ENCODE measurements at places on chromosomes 12 and 14. TPM values are rescaled to one million over a fixed set of nuclear protein-coding genes. Genes with fewer than 3 reads are reported as not detected.

DNA sequence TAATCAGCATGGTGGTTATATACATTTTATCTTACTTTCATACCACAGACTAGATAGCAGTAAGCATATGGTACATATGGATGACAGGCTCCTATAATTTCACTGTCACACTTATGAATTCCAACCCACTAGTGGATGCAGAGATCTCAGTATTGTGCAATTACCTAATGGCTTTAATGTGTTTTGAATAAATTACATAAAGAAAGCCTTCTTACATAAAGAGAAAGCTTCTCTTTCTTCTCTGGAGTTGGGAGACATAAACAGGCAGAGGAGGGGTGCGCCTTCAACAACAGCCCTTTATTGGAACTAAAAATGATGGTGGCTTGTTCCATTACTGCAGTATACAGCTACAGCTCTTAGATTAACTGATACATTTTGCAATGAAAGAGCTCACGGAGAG lies 52.6 kb downstream of the SAV1 start:
- H3K4me3 ChIP-seq = no peak overlapping the region
- DNase-seq = no peak
- H3K27ac ChIP-seq = no peak overlapping the region
- no peaks in the 10 kb centered on the region for H3K36me3 ChIP-seq

GRCh38 chr14:68366656-68367055 lies 426.2 kb downstream of the ZFP36L1 start:
- no peak overlapping the region for H3K4me3 ChIP-seq
- no peaks in the 10 kb centered on the region for H3K27me3 ChIP-seq
- H3K4me1 ChIP-seq = no peaks in the 10 kb centered on the region
- no peak overlapping the region for H3K27ac ChIP-seq
- no peak for DNase-seq
- H3K36me3 ChIP-seq = no peaks in the 10 kb centered on the region

GRCh38 chr14:71372411-71372838 lies 465.2 kb downstream of the PCNX1 start:
- no peaks in the 10 kb centered on the region for H3K36me3 ChIP-seq
- no peak overlapping the region for H3K4me3 ChIP-seq
- no peaks in the 10 kb centered on the region for H3K27me3 ChIP-seq
- no peak for DNase-seq
- H3K4me1 ChIP-seq = no peaks in the 10 kb centered on the region

DNA sequence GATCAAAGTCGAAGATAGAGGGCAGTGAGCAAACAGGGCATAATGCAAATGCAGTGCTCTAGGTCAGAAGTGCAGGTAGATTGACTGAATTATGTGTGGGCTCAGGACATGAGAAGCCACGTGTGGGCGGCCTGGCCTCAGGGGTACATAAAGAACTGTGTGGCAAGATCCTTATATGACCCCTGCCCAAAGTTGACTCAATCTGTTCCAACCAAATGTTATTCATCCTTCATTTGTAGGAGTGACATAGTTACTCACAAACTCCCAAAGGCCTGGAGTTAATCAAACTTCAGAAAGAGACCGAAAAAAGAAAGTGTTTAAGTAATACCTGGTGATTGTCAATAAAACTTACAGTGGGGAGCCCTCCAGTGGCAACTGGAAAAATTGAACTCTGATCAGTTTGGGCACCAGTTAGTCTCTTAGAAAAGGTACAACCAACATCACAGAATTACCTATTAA lies 150.4 kb upstream of the FAR2 start:
- H3K27me3 ChIP-seq = no peaks in the 10 kb centered on the region
- no peak for DNase-seq
- no peak overlapping the region for H3K27ac ChIP-seq
- H3K4me3 ChIP-seq = no peak overlapping the region
- no peaks in the 10 kb centered on the region for H3K4me1 ChIP-seq

- no peak overlapping the region for H3K27ac ChIP-seq
- no peak for DNase-seq
- no peaks in the 10 kb centered on the region for H3K27me3 ChIP-seq
- H3K36me3 ChIP-seq = no peaks in the 10 kb centered on the region
- H3K4me3 ChIP-seq = no peak overlapping the region
- no peaks in the 10 kb centered on the region for H3K4me1 ChIP-seq
Measured at GRCh38 chr12:75735853-75736252, 224.4 kb upstream of the KRR1 start.

DNA sequence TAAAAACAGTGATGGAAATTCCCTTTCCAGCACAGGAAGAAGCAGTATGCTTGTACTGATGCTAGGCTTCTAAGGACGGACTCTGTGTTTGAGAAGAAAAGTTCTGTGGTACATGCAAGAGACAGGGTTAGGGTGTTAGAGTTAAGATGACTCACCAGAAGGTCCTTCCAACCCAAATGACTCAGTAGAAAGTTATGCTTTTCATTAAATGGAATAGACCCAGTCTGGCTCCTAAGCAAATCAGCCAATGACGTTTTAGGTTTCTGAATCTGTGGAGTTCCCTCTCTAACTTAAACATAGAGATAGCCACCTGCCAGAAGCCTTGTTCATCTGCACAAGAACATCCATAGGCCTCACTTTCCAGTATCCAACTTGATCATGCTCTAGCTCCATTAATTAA lies 5.7 kb downstream of the PTHLH start:
- peaks cover 23% of the 10 kb centered on the region for H3K4me1 ChIP-seq
- H3K4me3 ChIP-seq = no peak overlapping the region
- no peak for DNase-seq
- H3K36me3 ChIP-seq = no peaks in the 10 kb centered on the region

DNA sequence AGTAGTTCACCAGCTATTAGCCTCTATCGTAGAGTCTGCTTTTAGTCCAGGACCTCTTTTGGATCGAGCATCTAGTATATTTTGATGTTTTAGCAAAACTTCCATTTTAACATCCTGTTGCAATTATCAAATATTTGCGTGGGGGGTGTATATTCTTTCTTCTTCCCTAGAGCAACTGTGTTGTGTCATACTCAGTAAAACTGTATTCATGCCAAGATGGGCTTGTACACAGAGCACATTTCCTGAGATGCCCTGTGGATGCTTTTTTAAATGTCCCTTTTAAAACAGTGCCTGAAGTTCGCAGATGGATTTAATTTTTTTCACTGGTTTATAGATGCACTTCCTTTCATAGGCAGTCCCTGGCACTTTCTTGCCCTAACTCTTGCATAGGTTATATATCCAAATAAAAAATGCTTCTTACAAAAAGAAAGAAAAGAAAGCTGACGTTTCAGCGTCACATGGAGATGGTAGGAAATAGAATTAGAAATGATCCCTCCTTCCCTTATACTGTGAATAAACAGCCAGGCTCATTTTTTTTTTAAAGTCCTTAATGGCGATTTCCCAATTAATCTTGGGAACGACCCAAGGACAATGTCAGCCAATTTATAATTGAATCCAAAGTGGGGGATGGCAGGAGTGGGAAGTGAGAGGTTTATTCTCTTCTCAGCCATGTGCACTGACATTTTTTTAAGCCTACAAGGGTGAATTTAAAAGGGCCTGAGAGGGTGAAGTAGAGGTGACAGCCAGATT lies 247.0 kb downstream of the SLC41A2 start:
- no peaks in the 10 kb centered on the region for H3K4me1 ChIP-seq
- no peak for DNase-seq
- H3K27me3 ChIP-seq = no peaks in the 10 kb centered on the region
- H3K36me3 ChIP-seq = no peaks in the 10 kb centered on the region
- peak overlapping the region; percentile 19 for H3K27ac ChIP-seq

GRCh38 chr12:11729008-11729407 lies 79.5 kb downstream of the ETV6 start:
- no peaks in the 10 kb centered on the region for H3K4me1 ChIP-seq
- no peaks in the 10 kb centered on the region for H3K36me3 ChIP-seq
- no peaks in the 10 kb centered on the region for H3K27me3 ChIP-seq
- no peak for DNase-seq
- no peak overlapping the region for H3K27ac ChIP-seq

GRCh38 chr12:92218394-92219077 lies 72.9 kb upstream of the BTG1 start:
- no peaks in the 10 kb centered on the region for H3K36me3 ChIP-seq
- H3K27me3 ChIP-seq = no peaks in the 10 kb centered on the region
- no peak for DNase-seq
- H3K4me3 ChIP-seq = no peak overlapping the region
- no peaks in the 10 kb centered on the region for H3K4me1 ChIP-seq

GRCh38 chr12:34291426-34291901 lies 269.2 kb downstream of the ALG10 start:
- no peaks in the 10 kb centered on the region for H3K27me3 ChIP-seq
- no peak for DNase-seq
- H3K4me1 ChIP-seq = no peaks in the 10 kb centered on the region
- H3K27ac ChIP-seq = no peak overlapping the region
- H3K36me3 ChIP-seq = no peaks in the 10 kb centered on the region

DNA sequence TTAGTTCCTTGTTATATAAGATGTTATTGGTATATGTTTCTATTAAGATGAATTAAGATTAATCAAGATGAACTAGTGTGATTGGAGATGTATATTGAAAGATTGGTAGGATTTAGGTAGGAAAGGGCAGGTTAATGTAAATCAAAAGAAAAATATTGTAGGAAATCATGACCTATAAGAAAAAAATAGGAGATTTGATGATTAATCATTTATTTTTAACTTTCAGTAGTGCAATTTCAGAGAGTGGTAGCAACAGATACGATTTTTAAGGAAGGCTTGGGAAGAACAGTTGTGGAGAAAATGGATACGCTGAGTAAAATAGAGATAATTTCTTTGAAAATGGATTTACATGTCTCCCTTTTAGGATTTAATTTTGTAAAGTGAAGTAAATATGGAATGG lies 73.7 kb downstream of the MON2 start:
- no peak for DNase-seq
- peaks cover 13% of the 10 kb centered on the region for H3K36me3 ChIP-seq
- H3K27ac ChIP-seq = no peak overlapping the region
- H3K4me3 ChIP-seq = no peak overlapping the region
- H3K27me3 ChIP-seq = no peaks in the 10 kb centered on the region

GRCh38 chr14:31228533-31228932 lies 20.9 kb upstream of the HECTD1 start:
- H3K27me3 ChIP-seq = no peaks in the 10 kb centered on the region
- H3K36me3 ChIP-seq = no peaks in the 10 kb centered on the region
- no peak for DNase-seq
- H3K27ac ChIP-seq = peak overlapping the region; percentile 77

- H3K4me3 ChIP-seq = no peak overlapping the region
- no peak overlapping the region for H3K27ac ChIP-seq
- DNase-seq = no peak
- H3K27me3 ChIP-seq = no peaks in the 10 kb centered on the region
Measured at GRCh38 chr14:38718519-38718918, 384.5 kb downstream of the SEC23A start.

DNA sequence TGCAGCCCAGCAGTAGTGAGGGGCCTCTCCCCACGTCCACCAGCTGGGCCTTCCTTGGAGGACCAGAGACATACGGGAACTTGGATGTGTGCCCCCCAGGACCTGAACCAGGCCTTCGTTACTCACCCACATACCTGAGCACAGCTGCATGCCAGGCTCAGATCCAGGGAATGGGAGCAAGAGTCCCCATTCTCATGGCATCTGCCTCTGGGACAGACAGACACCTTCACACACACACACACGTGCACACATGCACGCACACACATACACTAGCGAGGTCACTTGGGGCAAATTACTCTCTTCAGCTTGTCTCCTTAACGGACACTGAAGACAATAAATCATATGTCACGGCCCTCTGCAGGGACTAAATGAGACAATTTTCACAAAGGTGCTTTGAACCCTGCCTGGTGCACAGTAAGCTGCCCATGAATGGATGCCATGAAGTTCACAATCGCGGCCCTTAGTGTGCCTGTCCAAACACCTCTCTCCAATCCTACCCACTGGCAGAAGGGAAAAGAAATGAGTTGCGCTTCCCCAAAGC lies 5.7 kb downstream of the SCARB1 start:
- no peak overlapping the region for H3K4me3 ChIP-seq
- no peaks in the 10 kb centered on the region for H3K36me3 ChIP-seq
- no peak overlapping the region for H3K27ac ChIP-seq

GRCh38 chr12:95881331-95881955 lies 22.7 kb downstream of the SNRPF start:
- H3K36me3 ChIP-seq = no peaks in the 10 kb centered on the region
- no peaks in the 10 kb centered on the region for H3K4me1 ChIP-seq
- H3K4me3 ChIP-seq = no peak overlapping the region
- no peak for DNase-seq
- no peaks in the 10 kb centered on the region for H3K27me3 ChIP-seq

GRCh38 chr14:80664576-80664975 lies 277.0 kb downstream of the CEP128 start:
- no peaks in the 10 kb centered on the region for H3K27me3 ChIP-seq
- no peaks in the 10 kb centered on the region for H3K36me3 ChIP-seq
- no peak overlapping the region for H3K27ac ChIP-seq
- DNase-seq = no peak

GRCh38 chr14:25308244-25308643 lies 258.3 kb upstream of the STXBP6 start:
- no peak for DNase-seq
- H3K27ac ChIP-seq = no peak overlapping the region
- H3K36me3 ChIP-seq = no peaks in the 10 kb centered on the region
- H3K27me3 ChIP-seq = no peaks in the 10 kb centered on the region
- H3K4me1 ChIP-seq = no peaks in the 10 kb centered on the region

DNA sequence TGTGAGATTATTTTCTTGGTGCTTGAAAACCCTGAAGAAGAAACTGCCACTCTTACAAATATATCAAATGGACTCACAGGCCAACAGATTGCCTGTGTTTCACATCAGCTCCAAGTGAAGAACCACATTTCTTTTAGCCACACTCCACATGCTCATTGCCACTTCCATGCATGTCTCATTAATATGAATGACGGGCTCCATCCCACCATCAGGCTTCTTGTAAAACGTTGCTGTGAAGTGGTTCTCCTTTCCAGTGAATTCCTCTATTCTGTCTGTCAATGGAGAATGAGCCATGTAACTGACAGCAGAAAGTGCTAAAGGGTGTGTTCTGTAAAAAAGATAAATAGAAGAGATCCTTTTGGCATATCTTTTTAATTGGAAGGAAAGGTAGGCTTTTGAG lies 188.2 kb upstream of the RMST start:
- H3K27ac ChIP-seq = no peak overlapping the region
- H3K4me1 ChIP-seq = no peaks in the 10 kb centered on the region

- H3K27ac ChIP-seq = no peak overlapping the region
- no peak for DNase-seq
- H3K36me3 ChIP-seq = peaks cover 73% of the 10 kb centered on the region
- no peaks in the 10 kb centered on the region for H3K27me3 ChIP-seq
- no peaks in the 10 kb centered on the region for H3K4me1 ChIP-seq
- H3K4me3 ChIP-seq = no peak overlapping the region
Measured at GRCh38 chr12:50088577-50089335, 3.6 kb downstream of the SMARCD1 start.

GRIN2B gene
- total RNA-seq = not detected

GOLGA5 gene
- 24.2 TPM for total RNA-seq

LTB4R2 gene
- total RNA-seq = 1.4 TPM

TMEM121 gene
- total RNA-seq = 3.4 TPM

AMN1 gene
- 17.8 TPM for total RNA-seq

C12orf56 gene
- total RNA-seq = not detected

TAS2R8 gene
- not detected for total RNA-seq

ETFBKMT gene
- total RNA-seq = 2.2 TPM

All from right atrium auricular region (tissue), 2 donors.